Mucosa of gallbladder (tissue), 1 donor: ENCODE measurements at places on chromosomes 2 and 18. TPM values are rescaled to one million over a fixed set of nuclear protein-coding genes. Genes with fewer than 3 reads are reported as not detected.

GRCh38 chr2:67752969-67753368 lies 309.8 kb downstream of the C1D start:
- peak; percentile 16 for DNase-seq

GRCh38 chr2:28292491-28292890 lies 100.2 kb upstream of the FOSL2 start:
- DNase-seq = no peak

DNA sequence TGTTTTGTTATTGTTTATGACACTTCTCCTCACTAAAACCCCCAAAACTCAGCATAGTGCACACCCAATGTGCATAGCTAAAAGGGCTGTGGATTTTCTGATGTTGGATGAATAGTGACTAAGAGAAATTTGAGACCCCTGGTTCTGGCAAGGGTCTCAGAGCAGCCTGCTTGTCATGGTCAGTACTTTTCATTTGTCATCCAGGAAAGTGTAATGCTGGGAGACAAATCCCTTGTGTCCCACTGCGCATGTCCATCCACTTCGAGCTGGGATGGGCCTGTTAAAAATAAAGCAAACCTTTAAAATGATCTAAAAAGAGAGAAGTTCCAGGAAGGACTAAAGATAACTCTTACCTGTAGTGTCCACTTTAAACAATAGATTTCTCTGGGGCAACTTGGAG lies 46.9 kb upstream of the LYPD1 start:
- no peak for DNase-seq

DNA sequence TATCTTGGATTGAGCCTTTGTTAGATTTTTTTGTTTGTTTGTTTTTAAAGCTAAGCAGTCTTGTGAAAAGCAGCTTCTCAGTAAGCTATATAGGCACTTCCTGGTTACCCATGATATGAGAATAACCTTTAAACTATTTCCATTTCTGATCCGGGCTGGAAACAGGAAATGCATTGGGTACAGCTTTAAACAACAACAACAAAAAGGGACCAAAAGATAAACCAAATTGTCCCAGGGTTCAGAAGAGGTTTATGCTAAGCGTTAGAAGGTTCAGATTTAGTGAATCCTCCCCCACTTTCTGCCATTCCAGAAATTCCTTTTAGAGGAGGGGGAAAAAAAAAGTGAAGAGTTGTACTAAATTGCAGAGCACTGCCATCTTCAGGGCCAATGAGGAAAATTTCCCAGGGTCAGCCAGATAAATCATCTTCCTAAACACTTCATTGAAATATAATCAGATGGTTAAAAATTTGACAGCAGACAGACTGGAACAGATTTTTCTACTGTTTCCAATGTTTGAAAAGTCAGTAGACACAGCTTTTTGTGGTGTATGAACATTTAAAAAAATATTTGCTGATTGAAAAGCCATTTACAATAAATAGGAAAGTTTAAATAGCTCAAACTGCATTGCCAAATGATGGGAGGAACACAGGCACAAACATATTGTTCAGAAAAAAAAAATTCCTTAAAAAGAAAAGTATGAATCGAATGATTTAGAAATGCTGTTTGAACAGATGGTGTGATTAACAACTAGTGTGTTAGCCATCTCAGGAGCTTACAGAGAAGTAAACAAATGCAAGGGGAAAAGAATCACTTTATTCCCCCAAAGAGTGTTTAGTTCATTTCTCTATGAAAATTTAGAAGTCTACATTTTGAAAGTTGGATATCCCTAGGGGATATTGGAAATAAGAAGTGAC lies 189.9 kb upstream of the TANK start:
- peak; percentile 38 for DNase-seq

DNA sequence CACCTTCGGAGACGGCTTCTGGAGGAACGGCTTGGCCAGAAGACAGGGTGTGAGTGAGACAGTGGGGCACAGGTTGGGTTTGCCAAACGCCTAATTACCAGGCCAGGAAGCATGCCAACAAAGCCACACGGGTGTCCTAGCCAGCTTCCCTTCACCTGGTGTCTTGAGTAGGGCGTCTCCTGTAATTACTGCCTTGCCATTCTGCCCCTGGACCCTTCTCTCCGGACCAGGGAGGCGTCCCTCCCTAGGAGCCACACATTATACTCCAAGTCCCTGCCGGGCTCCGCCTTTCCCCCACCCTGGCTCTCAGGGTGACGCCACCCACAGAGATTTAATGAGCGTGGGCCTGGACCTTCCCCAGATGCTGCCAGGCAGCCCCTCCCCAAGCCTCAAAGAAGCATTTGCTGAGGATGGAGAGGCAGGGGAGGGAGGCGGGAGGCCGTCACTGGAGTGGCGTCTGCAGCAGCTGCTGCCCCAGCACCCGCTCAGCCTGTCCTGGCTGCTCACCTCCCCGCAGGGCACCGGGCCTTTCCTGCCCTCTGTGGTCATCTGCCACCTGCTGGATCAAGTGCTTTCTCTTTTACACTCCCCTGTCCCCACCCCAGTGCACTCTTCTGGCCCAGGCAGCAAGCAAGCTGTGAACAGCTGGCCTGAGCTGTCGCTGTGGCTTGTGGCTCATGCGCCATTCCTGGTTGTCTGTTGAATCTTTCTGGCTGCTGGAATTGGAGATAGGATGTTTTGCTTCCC lies 20.7 kb downstream of the FOSL2 start:
- DNase-seq = no peak

GRCh38 chr2:39416140-39416539 lies 20.9 kb downstream of the MAP4K3 start:
- DNase-seq = no peak

DNA sequence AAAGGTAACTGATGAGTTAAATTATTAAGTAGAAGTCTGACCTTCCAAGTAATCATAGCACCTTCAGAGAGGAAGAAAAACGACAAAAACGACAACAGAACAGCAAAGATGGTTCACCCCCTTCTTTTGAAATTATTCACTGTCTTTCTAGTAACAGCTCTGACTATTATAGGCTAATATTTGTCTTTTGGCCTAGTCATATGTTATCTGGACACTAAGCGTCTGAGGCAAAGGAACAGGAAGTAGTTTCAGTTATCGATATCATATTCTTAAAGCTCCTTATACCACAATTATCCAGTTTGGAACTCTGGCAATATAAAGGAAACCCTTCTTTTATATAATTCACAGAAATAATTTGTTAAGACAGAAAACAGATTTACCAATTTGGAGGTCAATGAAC lies 27.6 kb upstream of the SLC40A1 start:
- no peak for DNase-seq

GRCh38 chr2:11507517-11507916 lies 26.3 kb upstream of the GREB1 start:
- no peak for DNase-seq

GRCh38 chr2:144595686-144596072 lies 75.8 kb upstream of the ZEB2 start:
- no peak for DNase-seq

DNA sequence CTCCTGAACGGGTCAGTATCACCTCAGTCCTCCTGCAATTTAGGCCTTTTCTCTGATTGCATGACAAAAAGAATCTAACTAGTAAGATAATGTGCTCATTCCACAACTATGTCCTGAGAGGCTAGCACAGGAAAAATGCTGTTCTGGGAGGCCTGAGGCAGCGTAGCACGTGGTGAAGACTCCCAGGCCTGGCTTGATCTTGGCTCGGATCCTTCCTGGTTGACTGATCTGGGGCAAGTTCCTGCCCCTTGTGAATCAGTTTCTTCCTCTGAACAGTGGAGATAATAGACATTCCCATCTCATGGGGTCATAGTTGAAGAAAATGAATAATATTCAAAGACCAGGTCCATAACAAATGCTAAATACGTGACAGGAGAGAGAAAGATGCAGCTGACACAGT lies 12.3 kb downstream of the FBLN7 start:
- DNase-seq = peak; percentile 29

Gene C2orf66
- total RNA-seq = not detected

Gene TUBB8B
- not detected for total RNA-seq

Gene NT5C1B
- not detected for total RNA-seq

Gene RBFA
- total RNA-seq = 17.7 TPM

Gene GRP
- not detected for total RNA-seq
